Activated gamma-delta T cell (primary cell): ENCODE measurements at places on chromosomes 12 and 14.

- no peak for DNase-seq
Observed at GRCh38 chr12:95215949-95216348, 1.3 kb downstream of the FGD6 start.

- DNase-seq: no peak
Observed at GRCh38 chr12:31989571-31990362, 30.6 kb downstream of the RESF1 start.

- no peak for DNase-seq
Observed at GRCh38 chr14:54349713-54350112, 47.1 kb upstream of the CDKN3 start.

GRCh38 chr12:104747955-104748354 is 210.1 kb downstream of the SLC41A2 start:
- no peak for DNase-seq

DNA sequence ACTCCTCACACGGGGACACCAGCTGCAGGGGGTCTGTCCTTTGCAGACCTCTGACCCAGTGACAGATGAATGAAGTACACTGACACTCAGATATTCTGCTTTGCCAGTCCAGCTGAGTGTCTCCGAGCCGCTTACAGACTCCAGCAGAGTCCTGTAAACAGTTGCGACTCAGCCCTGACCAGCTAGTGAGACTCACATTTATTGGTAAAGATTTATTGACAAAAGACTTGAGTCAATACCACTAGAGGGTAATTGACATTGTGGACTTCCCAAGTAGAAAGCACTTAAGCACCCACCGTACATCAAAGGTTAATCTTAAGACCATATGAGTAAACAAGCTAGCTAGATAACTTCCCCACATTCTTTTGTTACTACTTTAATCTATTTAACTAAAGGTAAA is 9.8 kb upstream of the FKBP4 start:
- DNase-seq: no peak

GRCh38 chr12:13670285-13670866 is 311.0 kb downstream of the GRIN2B start:
- DNase-seq: no peak

- peak; percentile 93 for DNase-seq
Observed at GRCh38 chr14:20461225-20462141, at the start of gene PIP4P1. PIP4P1 (minus strand) TSS chr14:20461434; CDS start chr14:20461325, 109 bp downstream.

- no peak for DNase-seq
Observed at GRCh38 chr14:68631394-68632053, 161.3 kb downstream of the ZFP36L1 start.
